Endodermal cell (in vitro differentiated cells): ENCODE measurements at places on chromosomes 7 and 10.

GRCh38 chr7:90387470-90388240, 15.6 kb upstream of the CLDN12 start:
- no peaks in the 10 kb centered on the region for H3K4me1 ChIP-seq
- H3K27ac ChIP-seq = no peak overlapping the region
- no peaks in the 10 kb centered on the region for H3K27me3 ChIP-seq

DNA sequence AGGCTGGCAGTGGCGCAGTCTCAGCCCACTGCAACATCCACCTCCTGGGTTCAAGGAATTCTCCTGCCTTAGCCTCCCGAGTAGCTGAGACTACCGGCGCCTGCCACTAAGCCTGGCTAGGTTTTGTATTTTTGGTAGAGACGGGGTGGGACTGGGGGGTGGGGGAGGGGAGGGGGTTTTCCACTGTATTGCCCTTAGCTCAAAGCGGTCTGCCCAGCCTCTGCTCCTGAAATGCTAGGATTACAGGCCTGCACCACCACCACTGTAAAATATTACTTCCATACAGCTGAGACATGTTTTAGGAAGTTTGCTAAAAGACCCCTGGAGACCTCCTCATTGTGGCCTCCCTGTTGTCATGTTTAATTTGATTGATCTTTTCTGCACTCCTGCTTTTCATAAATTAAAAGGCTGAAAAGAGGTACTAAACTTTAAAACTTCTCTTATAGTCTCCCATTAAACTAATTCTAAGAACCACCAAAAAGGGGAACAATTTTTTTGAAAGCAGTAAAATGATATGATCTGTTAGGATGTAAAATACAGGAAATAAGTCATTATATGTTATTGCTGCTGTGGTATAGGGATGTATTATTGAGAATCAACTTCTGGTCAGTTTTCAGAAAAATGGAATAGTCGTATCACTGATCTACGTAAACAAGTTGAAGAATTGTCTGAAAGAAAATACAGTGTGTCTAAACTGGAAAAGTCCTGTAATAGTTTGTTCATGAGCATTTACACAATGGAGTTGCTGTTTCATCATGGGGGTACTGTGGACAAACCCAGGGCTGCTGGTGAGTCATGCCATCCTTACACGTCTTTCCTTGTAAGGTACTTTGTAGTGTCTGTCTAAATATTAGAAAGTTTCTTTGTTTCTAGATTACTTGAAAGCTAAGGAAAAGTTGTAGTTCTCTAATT, 72.9 kb upstream of the TMEM248 start:
- peak; percentile 73 for DNase-seq
- no peak overlapping the region for H3K4me3 ChIP-seq
- peaks cover 6% of the 10 kb centered on the region for H3K36me3 ChIP-seq
- no peaks in the 10 kb centered on the region for H3K27me3 ChIP-seq
- H3K4me1 ChIP-seq = no peaks in the 10 kb centered on the region
- no peak overlapping the region for H3K27ac ChIP-seq

GRCh38 chr7:77335581-77335980, 80.6 kb downstream of the GSAP start:
- H3K27ac ChIP-seq = no peak overlapping the region
- no peak for DNase-seq
- no peaks in the 10 kb centered on the region for H3K4me1 ChIP-seq
- H3K27me3 ChIP-seq = no peaks in the 10 kb centered on the region

- DNase-seq = no peak
- H3K27me3 ChIP-seq = no peaks in the 10 kb centered on the region
- H3K27ac ChIP-seq = no peak overlapping the region
- peaks cover 11% of the 10 kb centered on the region for H3K4me1 ChIP-seq
- H3K36me3 ChIP-seq = no peaks in the 10 kb centered on the region
- H3K4me3 ChIP-seq = no peak overlapping the region
These were observed 52.6 kb upstream of the CAPZA2 start for GRCh38 chr7:116809636-116810266.

GRCh38 chr7:114931656-114932011, 9.7 kb downstream of the MDFIC start:
- DNase-seq = no peak
- H3K27ac ChIP-seq = no peak overlapping the region
- H3K36me3 ChIP-seq = no peaks in the 10 kb centered on the region
- no peaks in the 10 kb centered on the region for H3K27me3 ChIP-seq
- no peak overlapping the region for H3K4me3 ChIP-seq
- no peaks in the 10 kb centered on the region for H3K4me1 ChIP-seq

- H3K27me3 ChIP-seq = no peaks in the 10 kb centered on the region
- H3K36me3 ChIP-seq = no peaks in the 10 kb centered on the region
- no peak overlapping the region for H3K27ac ChIP-seq
- DNase-seq = no peak
These were observed 146.1 kb downstream of the SLIT1 start for GRCh38 chr10:97039538-97040247.

DNA sequence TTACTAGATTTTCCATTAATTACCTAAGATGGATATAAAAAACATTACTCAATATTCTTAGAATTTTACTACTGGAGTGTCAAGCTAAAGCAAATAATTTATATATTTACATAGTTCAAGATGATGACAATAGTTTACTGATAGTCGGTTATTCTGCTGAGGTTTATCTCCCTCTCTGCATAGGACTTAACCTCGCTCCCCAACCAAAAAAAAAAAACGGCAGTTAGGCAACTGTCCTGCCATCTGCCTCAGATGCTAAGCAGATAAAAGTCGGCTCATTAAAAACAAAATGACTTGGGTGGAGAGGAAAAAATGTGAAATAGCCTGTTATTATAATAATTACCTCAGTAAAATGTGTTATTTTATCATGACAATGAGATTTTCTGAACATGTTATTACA, 14.0 kb upstream of the ITGB8 start:
- H3K4me1 ChIP-seq = no peaks in the 10 kb centered on the region
- no peak overlapping the region for H3K4me3 ChIP-seq
- DNase-seq = no peak
- H3K36me3 ChIP-seq = no peaks in the 10 kb centered on the region
- no peaks in the 10 kb centered on the region for H3K27me3 ChIP-seq

DNA sequence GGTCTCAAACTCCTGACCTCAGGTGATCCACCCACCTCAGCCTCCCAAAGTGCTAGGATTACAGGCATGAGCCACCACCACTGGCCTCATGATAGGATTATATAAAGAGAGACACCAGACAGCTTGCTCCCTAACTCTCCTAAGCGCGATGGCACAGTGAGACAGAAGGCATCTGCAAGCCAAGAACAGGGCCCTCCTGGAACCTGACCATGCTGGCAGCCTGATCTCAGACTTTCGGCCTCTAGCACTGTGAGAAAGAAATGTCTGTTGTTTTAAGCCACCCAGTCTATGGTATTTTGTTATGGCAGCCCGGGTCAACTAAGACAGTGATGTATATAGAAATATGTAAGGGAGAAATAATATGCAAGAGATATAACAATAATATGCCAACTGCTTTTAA, 51.2 kb downstream of the SRPK2 start:
- H3K27ac ChIP-seq = no peak overlapping the region
- no peak for DNase-seq
- H3K27me3 ChIP-seq = no peaks in the 10 kb centered on the region
- no peaks in the 10 kb centered on the region for H3K36me3 ChIP-seq
- H3K4me3 ChIP-seq = no peak overlapping the region
- no peaks in the 10 kb centered on the region for H3K4me1 ChIP-seq

GRCh38 chr7:134632937-134633540, 13.6 kb upstream of the BPGM start:
- no peaks in the 10 kb centered on the region for H3K4me1 ChIP-seq
- DNase-seq = peak; percentile 52
- no peaks in the 10 kb centered on the region for H3K36me3 ChIP-seq
- no peak overlapping the region for H3K27ac ChIP-seq
- H3K4me3 ChIP-seq = no peak overlapping the region

DNA sequence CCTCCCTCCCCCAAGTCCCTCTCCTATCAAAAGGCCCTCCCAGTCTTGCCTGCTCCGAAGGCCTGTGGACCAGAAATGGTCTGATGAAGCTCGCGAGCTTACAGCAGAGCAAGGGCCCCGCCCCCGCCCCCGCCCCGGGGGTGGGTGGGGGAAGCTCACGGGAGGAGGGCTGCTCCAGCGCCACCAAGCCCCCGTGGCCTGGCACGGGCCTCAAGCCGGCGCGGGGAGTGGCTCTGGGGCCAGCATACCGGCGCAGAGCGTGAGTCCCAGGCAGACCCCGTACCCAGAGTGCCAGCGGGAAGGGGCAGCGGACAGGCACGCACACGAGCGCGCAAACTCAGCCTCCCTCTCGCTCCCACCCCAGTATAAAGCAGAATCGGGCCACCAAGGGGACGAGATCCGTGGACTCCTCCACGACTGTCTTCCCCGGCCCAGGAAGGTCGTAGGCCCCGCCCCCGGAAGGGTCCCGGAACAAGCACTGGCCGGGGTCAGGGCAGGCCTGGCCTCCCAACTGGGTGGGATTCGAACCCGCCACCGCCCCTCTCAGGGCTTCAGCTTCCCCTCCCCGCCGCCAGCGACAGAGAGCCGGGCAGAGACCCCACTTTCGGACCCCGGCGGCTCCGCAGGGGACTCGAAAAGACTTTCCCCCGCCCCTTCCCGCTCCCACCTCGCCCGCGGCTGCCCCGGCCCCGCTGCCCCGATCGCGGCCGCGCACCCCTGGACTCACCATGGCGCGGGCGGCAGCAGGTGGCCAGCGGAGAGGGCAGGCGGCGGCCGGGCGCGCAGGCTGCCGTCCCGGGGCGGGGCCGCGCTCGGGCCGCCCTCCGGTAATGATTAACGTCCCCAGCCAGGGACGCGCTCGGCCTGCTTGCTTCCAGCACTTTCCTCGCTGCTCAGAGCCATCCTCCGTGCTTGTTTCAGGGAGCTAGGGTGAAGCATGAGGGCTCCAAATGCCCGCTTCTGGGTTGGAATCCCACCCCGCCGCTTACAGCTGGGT, at the start of gene PCBD1:
PCBD1 (minus strand) TSS at position 762 of the 997 bp plus-strand sequence; CDS start at position 730, 32 bp downstream.
- H3K27ac ChIP-seq = no peak within 1 kb of the TSS
- peak within 1 kb of the TSS; percentile 88 for H3K4me3 ChIP-seq
- peaks cover 10% of the 10 kb centered on the region for H3K4me1 ChIP-seq
- peak; percentile 89 for DNase-seq

DNA sequence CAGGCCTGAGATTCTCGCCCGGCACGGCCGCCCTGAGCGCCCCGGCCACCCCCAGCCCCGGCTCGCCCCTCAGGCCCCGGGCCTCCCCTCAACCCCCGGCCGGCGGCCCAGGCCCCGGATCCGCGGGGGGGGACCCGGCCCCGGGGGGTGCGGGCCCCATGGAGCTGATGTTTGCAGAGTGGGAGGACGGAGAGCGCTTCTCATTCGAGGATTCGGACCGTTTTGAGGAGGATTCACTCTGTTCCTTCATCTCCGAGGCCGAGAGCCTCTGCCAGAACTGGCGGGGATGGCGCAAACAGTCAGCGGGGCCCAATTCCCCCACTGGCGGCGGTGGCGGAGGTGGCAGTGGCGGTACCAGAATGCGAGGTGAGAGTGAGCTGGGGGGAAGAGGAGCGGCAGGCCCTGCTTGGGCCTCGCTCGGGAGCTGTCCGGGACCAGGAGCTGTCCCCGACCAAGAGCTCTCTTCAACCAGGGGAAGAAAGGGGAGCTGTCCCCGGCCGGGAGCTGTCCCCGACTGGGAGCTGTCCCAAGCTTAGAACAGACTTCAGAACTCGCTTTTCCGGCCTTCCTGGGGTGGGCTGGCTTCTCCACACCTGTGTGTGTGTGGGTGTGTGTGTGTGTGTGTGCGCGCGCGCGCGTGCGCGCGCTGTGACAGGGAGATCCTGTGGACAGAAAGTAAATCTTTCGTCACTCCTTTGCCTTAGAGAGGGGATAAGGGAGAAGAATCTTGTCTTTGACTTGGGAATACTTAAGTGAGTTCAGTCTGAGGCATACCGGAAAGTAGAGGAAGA, 510 bp downstream of the ZSWIM8 start:
- peak; percentile 83 for DNase-seq
- peaks cover 18% of the 10 kb centered on the region for H3K36me3 ChIP-seq
- no peaks in the 10 kb centered on the region for H3K27me3 ChIP-seq
- H3K4me1 ChIP-seq = peaks cover 7% of the 10 kb centered on the region
- peak overlapping the region; percentile 96 for H3K4me3 ChIP-seq
- H3K27ac ChIP-seq = no peak overlapping the region

DNA sequence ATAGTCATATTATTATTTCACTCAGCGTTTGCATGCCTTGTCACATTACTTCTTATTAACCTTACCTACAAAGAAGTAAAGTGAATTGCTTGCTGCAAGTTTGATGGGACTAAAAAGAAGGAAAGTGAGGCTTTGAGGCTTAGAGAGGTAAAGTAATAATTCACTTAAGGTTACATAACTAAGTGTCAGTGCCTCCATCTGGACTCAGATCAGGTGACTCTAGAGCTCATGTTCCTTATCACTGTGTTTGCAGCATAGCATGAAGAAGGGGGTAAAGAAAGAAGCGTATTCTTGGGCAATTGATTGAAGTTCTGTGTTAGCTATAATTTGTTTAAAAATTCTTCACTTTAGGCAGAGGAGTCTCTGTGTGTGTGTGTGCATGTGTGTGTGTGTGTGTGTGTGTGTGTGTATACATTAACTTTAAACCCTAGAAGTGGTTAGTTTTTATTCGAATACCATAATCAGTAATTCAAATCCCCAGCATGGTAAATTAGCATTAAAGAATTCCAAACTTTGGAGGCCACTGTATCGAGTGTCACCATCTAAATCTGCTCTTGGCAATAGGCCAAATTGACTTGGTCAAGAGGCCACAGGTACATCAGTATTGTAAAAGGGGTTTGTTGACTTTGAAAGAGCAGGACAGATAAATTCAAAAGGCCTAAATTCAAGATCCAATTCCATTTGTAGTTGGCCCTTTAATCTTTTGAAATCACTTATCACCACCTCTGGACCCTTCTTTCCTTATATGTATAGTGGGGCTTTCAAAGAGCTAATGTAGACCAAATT, 2.2 kb upstream of the PON3 start:
- H3K4me1 ChIP-seq = no peaks in the 10 kb centered on the region
- no peak for DNase-seq

GRCh38 chr10:78247821-78248220, 214.2 kb downstream of the RPS24 start:
- H3K4me1 ChIP-seq = no peaks in the 10 kb centered on the region
- no peaks in the 10 kb centered on the region for H3K36me3 ChIP-seq
- no peak for DNase-seq
- H3K4me3 ChIP-seq = no peak overlapping the region
- no peak overlapping the region for H3K27ac ChIP-seq
- H3K27me3 ChIP-seq = no peaks in the 10 kb centered on the region

DNA sequence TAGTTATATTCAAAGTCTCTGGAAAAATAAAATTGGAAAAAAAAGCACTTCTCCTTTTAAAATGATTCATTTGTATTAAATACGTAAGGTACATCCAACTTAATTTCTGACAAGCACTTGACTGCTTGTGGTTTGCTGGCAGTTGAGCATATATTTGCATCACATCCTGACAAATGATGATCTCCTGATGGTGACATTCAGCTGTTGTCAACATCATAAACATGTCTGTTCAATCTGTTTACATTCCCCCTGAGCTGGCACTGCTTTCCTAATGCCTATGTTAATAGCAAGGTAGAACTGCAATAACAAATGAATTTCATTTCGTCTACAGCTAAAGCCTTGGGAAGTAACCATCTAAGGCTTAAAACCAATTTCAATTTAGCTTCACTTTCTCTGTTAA, 24.4 kb downstream of the TSPAN12 start:
- no peak for DNase-seq
- H3K27me3 ChIP-seq = no peaks in the 10 kb centered on the region
- no peak overlapping the region for H3K27ac ChIP-seq
- H3K4me1 ChIP-seq = no peaks in the 10 kb centered on the region
- no peak overlapping the region for H3K4me3 ChIP-seq
